Kidney (tissue), 22 donors: ENCODE measurements at places on chromosomes 5 and 9. TPM values are rescaled to one million over a fixed set of nuclear protein-coding genes. Genes with fewer than 3 reads are reported as not detected.

Gene CCDC192
- polyA plus RNA-seq: not detected

Gene AK3
- polyA plus RNA-seq: 93.5 TPM

Gene IL13
- polyA plus RNA-seq: not detected

Gene MELK
- not detected for polyA plus RNA-seq

Gene PCDHB8
- polyA plus RNA-seq: 0.56 TPM

Gene SAPCD2
- 1.7 TPM for polyA plus RNA-seq

Gene SLC25A2
- polyA plus RNA-seq: not detected

Gene GABRA6
- polyA plus RNA-seq: not detected

Gene SLC6A3
- 0.09 TPM for polyA plus RNA-seq

Gene ZNF366
- polyA plus RNA-seq: 0.22 TPM

Gene MOB3B
- polyA plus RNA-seq: 5.9 TPM

Gene TAF11L10
- polyA plus RNA-seq: not detected
